ENCODE measurements at places on chromosomes 7 and 10.

- DNase-seq: no peak
Observed at GRCh38 chr7:16114071-16114470, 307.3 kb downstream of the CRPPA start.

DNA sequence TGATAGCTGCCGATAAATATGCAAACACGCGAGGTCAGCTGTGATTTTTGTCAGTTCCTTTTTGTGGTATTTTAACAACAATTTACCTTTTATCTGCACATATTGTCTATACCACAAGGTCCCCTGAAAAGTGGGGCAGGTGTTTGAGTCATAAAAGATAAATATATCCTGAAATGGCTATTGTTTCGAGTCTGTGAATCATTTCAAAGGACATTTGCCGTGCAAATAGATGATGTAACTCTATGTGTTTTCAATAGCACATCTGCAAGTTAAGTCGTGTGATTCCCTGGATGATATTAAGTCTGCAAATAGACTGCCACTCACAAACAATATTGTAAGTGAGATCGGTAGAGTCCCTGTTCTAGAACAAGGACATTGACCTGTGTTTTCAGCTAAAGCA, 193.0 kb upstream of the PITRM1 start:
- no peak for DNase-seq

- DNase-seq: no peak
Observed at GRCh38 chr7:98162758-98163157, 48.5 kb upstream of the BHLHA15 start.

DNA sequence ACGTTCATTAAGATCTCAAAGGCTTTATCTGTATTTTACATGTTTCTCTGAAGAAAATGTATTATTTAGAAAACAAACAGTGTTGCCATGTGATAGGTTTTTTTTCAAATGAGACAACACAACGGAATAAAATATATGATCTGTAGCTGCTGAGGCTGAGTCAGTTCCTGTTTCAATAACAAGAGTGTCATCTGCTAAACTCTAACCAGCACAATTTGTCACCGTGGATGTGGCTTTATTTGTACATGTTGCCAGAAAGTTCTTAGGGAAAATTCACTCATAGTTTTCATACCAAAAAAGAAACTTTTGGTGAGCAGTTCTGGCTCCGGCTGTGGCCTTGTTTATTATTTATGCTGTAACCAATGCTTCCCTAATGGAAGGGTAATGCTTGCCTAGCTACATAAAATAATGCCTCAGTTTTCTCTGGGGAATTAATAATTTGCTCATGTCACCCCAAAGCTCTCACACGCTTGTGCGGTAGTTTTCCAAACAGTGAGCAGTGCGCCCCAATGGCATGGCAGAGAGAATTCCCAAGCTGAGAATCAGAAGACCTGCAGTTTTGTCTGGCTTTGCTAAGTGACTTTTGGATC, 20.3 kb upstream of the KLF6 start:
- no peak for DNase-seq

- DNase-seq: no peak
Observed at GRCh38 chr10:30190577-30191552, 131.5 kb upstream of the JCAD start.

DNA sequence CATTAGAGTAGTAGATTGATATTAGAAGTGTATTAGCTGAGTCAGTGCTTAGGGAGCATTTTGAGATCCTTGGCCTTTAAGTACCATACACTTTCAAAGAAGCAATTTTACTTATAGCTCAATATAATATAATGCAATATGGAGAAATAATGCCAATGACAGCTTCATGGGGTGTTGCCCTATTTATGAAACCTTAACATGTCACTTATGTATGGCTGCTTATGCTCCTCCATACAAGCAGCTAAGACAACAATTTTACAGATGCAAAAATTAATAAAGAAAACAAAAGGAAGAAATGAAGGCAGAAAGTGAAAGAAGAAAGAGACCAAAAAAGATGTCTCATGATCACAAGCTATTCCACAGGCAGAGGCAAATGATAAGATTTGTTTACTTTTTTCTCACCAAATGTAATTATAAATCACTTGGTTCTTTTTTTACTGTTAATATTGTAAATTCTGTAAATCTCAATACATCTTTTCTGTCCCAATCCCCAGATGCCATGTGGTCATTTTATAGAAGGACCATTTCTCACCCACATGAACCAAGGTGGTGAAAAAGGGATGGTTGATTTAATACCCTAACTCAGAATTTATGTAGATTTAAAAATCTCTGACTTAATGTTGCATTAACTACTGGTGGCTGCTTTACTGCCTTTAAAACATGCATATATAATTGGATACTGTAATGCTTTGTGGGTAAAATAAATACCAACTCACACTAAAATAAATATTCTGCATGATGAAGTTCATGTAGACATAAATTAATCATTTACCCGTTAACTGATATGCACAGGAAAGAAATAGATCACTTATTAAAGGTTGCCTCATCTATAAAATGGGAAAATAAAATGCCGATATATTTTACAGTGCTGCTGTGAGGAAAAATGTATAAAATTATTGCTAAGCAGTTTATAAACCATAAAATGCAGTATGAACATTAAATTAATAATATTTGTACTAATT, 33.5 kb upstream of the RHOBTB1 start:
- DNase-seq: no peak

DNA sequence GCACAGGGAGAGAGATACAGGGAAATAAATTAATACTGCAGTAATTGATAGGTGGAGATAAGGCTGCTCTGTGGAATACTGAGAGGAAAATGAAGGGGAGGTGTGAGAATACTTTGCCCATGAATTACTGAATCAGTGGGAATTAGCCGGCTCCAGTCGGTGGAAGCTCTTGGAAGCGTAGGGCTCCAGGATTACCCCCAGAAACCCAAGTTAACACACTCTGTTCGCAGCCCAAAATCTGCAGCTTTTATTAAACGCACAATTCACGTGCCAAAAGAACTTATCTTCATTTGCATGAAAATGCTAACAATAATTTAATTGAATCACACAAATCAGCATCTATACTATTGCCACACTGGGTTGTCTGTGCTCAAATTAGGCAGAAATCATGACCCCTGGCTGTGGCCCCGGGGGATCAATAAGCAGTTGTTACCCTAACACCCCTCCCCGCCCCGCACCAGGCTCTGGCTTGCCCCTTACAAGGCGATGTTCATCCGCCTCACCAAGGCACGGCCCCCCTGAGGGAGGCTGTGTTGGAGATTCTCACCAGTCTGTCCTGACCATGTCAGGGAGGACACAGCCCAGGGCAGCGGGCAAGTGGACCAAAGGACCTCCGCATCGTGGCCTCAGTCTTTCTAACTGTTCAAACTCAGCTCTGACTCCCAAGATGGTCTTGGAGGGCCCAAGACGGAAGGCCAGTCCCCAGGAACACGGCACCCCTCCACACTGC, 48.4 kb upstream of the MGMT start:
- DNase-seq: no peak

- no peak for DNase-seq
Observed at GRCh38 chr10:122878799-122879338, 512 bp downstream of the FAM24B start.

DNA sequence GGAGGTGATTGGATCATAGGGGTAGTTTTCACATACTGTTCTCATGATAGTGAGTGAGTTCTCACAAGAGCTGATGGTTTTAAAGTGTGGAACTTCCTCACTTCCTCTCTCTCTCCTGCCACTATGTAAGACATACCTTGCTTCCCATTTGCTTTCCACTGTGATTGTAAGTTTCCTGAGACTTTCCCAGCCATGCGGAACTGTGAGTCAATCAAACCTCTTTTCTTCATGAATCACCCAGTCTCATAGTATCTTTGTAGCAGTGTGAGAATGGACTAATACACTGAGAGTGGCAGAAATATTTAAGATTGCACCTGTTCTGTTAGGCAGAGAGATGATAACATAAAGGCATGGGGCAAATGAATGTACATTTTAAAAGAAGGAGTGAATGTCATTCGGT, 507.8 kb downstream of the SORCS3 start:
- no peak for DNase-seq

- DNase-seq: no peak
Observed at GRCh38 chr7:28792858-28793257, 165.3 kb downstream of the TRIL start.

DNA sequence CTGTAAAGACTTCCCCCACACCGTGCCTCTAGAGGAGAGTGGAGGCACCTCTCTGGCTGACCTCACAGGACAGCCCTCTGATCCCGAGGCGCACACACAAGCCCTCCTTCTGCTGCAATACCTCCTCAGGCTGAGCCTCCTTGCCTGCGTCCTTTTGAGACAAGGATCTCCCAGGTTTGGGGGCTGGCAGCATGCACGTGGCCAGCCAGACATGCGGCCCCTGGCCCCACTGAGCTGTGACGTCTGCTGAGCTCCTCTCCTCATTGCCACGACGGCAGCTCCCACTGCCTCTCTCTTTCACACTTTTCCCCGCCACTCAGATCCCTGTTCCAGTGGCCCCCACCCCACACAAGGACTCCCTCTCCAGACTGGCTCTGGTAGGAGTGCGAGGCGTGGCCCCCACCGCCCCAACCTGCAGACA, 12.2 kb upstream of the DNAAF5 start:
- DNase-seq: no peak

GRCh38 chr10:103696411-103697145, 158.8 kb downstream of the SH3PXD2A start:
- DNase-seq: no peak

GRCh38 chr7:106590209-106590816, 70.6 kb downstream of the CCDC71L start:
- no peak for DNase-seq

GRCh38 chr10:25036381-25036780, 20.0 kb downstream of the THNSL1 start:
- no peak for DNase-seq

GRCh38 chr7:55174856-55175255, 156.0 kb downstream of the EGFR start:
- no peak for DNase-seq

DNA sequence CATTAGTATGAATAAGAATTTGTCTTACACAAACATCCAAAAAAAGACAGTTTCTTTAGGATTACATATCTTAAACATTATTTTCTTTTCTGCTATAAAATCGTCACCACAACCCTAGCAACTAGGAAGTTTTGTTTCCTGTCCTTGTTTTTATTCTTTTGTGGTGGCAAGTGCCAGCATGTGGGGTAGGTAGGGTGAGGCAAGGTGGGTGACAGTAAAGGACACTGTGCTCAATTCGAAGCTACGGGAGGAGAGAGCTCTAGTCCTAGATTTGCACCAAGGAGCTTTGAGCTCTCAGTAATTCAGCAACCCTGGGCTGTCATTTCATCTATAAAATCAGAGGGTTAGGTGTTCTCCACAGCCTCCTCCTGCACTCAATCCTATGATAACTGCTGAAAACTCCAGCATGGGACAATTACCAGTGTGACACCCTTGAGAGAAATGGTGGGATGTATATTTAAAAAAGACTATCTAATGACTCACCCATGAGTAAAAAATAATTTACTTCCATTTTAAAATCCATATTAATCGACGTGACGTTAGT, 187.1 kb downstream of the FAM107B start:
- DNase-seq: no peak

DNA sequence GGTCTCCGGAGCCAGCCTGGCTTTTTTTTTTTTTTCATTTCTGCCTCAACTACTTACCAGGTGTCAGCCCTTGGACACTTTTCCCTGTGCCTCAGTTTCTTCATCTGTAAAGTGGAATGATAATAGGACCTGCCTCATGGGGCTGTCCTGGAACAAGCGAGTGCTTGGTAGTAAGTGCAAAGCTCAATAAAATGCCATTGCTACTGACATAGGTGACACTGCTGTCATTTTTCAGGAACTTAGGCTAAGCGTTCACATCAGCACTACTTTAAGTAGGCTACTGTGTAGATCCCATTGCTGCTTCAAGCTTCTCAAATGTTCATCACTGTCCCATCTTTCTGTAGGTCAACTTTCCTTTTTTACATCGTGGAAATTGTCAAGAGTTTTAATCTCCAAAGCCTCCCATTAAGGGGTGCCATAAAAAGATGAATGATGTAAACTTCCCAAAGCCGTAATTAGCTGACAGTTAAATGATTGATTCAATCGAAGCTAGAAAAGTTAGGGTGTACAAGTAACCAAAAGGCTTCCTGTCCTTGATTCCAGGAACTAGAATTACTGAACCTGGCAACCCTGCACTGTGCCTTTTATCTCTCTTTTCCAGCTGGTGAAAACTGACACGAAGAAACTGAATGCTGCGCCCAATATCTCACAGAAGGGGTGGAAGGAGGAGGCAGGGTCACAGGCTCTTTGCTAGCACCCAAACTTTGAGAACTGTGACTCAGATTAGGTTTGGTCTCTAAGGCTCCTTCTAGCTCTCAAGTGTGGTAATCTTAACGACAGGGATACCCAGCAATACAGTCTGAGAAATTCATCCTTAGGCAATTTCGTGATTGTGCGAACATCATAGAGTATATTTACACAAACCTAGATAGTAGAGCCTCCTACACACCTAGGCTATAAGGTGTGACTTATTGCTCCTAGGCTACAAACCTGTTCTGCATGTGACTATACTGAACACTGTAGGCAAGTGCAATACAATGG, 861 bp upstream of the USP6NL start:
- DNase-seq: no peak

DNA sequence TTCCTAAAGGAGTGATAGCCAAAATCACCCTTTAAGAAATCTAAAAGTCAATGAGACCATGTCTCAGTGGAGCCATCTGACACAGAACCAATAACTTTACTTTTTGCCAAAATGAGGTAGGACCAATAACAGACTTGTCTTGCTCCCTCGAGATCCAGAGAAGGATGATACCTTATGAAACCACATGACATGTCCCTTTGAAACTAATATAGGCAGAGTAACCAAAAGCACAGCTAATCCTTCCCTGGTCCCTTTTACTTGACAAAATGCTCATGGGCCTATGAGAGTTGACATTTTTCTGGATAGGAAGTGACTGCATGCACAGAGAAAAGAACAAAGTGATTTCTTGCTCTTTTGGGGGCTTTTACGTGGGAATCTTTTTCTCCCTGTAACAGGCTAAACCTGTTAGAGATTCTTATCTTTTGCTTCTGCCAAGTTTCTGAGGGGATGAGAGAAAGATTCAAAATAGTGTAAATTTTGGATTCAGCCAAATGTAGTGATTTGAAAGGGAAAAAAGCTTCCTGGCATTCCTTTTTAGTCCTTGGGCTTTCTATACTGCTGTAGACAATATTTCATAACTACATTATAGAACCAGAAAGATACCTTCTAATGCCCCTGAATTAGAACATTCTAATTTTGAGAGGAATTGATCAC, 87.6 kb downstream of the ARMH3 start:
- DNase-seq: no peak

DNA sequence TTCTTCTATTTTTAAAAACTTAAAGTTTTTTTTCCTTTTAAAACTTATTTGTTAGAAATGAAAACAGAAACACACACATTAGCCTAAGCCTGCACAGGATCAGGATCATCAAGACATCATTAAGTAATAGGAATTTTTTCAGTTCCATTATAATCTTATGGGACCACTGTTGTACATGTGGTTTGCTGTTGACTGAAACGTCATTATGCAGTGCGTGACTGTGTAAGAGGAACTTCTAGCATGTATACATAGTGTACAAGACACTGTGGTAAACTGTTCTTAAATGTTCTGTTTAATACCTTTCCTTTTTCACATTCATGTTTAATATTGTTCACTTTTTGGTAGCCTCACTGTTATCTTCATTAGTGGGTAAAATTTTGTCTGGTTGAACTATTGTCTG, 12.1 kb downstream of the ENTPD7 start:
- no peak for DNase-seq

- no peak for DNase-seq
Observed at GRCh38 chr7:80105701-80106408, 28.8 kb upstream of the GNAI1 start.

All from substantia nigra (tissue), 51 donors.